Activated T-helper 2 cell treated with anti-CD3 and anti-CD28 coated beads, Interferon-gamma antibody, Interleukin-2, Interleukin-4, amounts not matched to agents 10 μg/mL and 5 μg/mL and 100 μg/mL, durations not matched to agents 14 hours and 24 hours and 36 hours (primary cell): ENCODE measurements at places on chromosomes 5 and 9.

DNA sequence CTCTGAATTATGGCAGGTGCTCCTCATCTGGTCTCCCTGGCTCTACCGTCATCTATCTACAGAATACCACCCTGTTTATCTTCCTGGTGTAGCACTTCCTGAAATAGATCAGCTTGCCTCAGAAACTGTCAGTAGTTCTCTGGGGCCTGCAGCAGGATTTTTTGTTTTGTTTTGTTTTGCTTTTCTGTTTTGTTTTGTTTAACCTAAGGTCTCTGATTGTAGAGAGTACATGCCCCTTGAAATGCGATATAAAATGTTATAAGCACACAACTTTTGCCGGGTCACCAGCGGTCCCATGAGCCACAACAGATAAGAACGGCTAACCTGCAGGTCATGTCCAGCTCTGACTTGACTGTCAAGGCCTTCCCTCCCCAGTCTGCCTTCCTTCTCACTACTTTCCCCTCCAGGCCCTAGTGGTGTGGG lies 26.6 kb upstream of the CREBRF start:
- peaks cover 12% of the 10 kb centered on the region for H3K4me1 ChIP-seq
- no peak overlapping the region for H3K4me3 ChIP-seq
- peaks cover 13% of the 10 kb centered on the region for H3K36me3 ChIP-seq
- DNase-seq, result no peak
- H3K27ac ChIP-seq, result no peak overlapping the region

DNA sequence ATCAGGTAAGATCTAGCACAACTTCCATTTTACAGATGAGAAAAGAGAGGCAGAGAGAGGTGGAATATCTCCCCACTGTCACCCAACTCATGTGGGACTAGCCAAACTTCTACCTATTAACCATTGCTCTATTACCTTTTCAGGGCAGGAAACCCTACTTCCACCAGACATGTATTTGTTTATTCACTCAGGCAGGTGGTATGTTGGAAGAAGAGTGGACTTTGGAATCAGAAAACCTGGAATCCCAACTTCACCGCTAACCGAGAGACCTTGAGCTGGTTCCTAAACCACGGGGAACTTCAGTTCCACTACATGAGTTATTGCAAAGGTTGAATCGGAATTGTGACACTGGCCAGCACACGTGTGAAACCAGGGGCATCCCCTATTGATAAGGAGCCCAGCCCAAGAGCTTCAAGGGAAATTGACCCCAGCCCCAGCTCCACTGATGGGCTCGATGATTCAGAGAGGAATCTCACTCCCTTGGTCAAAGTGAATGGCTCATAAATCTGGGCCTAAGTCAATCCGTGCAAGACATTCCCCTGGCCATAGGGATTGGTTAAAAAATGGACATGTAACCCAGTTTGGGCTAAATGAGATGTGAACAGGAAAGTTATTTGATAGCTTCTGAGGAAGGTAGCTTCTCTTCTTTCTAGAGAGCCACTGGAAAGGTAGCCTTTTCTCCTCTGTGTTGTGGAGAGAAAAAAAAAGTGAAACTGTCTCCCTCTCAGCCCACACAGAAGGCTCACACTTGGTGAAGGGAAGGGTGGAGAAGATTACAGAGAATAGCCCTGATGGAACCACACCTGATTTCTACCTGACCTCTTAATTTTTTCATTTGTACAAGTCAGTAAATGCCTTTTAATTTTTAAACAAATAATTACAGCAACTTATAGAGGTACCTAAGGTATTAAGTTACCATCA lies 5.5 kb upstream of the GLIS3 start:
- no peak for DNase-seq
- peaks cover 22% of the 10 kb centered on the region for H3K27me3 ChIP-seq
- peak overlapping the region; percentile 23 for H3K27ac ChIP-seq
- H3K36me3 ChIP-seq, result no peaks in the 10 kb centered on the region
- no peak overlapping the region for H3K4me3 ChIP-seq
- peaks cover 58% of the 10 kb centered on the region for H3K4me1 ChIP-seq

- no peak overlapping the region for H3K27ac ChIP-seq
- H3K4me1 ChIP-seq, result no peaks in the 10 kb centered on the region
- no peak for DNase-seq
- H3K36me3 ChIP-seq, result no peaks in the 10 kb centered on the region
- H3K27me3 ChIP-seq, result no peaks in the 10 kb centered on the region
Observed at GRCh38 chr9:106761493-106761892, 101.5 kb upstream of the ZNF462 start.

DNA sequence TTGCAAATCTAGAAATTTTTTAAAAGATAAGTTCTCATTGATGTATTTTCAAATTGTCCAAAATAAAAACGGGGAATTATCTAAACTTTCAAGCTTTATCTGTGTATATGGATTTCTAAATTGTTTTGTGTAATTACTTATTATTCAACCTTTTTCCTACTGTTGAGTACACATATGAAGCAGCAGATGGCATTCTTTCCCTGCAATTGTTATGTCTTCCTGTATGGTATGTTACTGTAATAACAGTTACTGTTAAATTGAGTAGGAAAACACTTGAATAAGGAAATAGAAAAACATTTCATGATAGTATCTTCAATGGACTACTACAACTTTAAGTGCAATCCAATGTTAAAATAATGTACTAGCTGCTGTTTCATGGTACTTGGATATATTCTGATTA lies 124.8 kb downstream of the RANBP17 start:
- no peak for DNase-seq
- no peak overlapping the region for H3K4me3 ChIP-seq
- no peak overlapping the region for H3K27ac ChIP-seq
- H3K4me1 ChIP-seq, result no peaks in the 10 kb centered on the region

- peaks cover 15% of the 10 kb centered on the region for H3K27me3 ChIP-seq
- H3K4me3 ChIP-seq, result no peak overlapping the region
- H3K27ac ChIP-seq, result no peak overlapping the region
- no peak for DNase-seq
- peaks cover 9% of the 10 kb centered on the region for H3K4me1 ChIP-seq
Observed at GRCh38 chr9:34465468-34465867, 6.9 kb downstream of the DNAI1 start.

DNA sequence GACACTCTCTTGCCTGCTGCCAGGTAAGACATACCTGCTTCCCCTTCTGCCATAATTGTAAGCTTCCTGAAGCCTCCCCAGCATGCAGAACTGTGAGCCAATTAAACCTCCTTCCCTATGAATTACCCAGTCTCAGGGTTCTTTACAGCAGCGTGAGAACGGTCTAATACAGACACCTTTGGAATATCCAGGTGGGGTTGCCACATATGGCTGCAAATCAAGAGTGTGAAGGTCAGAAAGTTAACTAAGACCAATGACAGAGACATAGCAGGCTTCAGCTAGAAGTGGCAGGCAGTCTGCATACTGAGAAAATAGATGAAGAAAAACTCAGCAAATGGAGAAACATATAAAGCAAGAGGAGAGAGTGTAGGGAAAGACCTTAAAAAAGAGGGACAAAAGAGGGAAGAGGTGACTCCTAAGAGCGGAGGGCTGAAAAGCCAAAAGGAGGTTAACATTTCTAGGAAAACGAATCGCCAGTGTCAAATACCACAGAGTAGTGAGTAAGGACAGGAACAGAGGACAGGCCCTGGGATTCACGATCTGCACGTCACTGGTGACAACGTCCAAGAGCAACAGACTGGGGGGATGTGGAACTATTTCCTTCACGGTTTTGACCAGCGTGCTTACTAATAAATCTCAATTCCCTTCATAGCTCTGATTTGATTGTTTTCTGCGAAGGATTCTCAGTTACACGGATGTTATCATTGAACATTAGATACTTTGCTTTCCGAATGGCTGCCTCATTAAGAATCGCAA lies 1.7 kb upstream of the ACO1 start:
- H3K27me3 ChIP-seq, result peaks cover 30% of the 10 kb centered on the region
- H3K36me3 ChIP-seq, result no peaks in the 10 kb centered on the region
- no peak overlapping the region for H3K4me3 ChIP-seq
- no peak for DNase-seq

DNA sequence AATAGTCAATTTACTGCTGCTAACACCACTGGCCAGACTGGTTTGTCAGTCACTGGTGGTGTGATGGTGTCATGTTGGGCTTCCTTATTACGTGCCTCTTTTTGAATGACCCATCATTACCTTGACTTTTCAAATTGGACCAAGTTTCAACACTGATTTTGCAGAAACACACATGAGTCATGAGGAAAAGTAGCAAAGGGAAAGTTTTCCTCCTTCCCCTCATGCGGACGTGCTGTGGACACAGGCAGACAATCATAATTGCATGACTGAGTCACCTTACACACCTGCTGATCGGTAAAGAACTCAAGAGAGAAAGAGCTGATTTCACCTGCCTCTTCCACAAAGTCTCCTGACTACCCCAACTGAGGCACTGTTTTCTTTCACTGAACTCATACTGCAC lies 324.5 kb downstream of the ARRDC3 start:
- H3K4me1 ChIP-seq, result peaks cover 16% of the 10 kb centered on the region
- no peaks in the 10 kb centered on the region for H3K36me3 ChIP-seq
- H3K27ac ChIP-seq, result no peak overlapping the region
- H3K4me3 ChIP-seq, result no peak overlapping the region
- H3K27me3 ChIP-seq, result peaks cover 30% of the 10 kb centered on the region

GRCh38 chr5:50550267-50550666 lies 109.2 kb upstream of the EMB start:
- no peak overlapping the region for H3K27ac ChIP-seq
- no peaks in the 10 kb centered on the region for H3K27me3 ChIP-seq
- H3K4me3 ChIP-seq, result no peak overlapping the region
- peaks cover 14% of the 10 kb centered on the region for H3K4me1 ChIP-seq
- no peak for DNase-seq
- H3K36me3 ChIP-seq, result peaks cover under 1% of the 10 kb centered on the region

GRCh38 chr9:29691145-29691544 lies 2117.9 kb upstream of the C9orf72 start:
- no peak overlapping the region for H3K27ac ChIP-seq
- DNase-seq, result no peak
- no peak overlapping the region for H3K4me3 ChIP-seq

GRCh38 chr9:96294159-96294545 lies 7.8 kb downstream of the HSD17B3 start:
- no peaks in the 10 kb centered on the region for H3K36me3 ChIP-seq
- no peak overlapping the region for H3K27ac ChIP-seq

DNA sequence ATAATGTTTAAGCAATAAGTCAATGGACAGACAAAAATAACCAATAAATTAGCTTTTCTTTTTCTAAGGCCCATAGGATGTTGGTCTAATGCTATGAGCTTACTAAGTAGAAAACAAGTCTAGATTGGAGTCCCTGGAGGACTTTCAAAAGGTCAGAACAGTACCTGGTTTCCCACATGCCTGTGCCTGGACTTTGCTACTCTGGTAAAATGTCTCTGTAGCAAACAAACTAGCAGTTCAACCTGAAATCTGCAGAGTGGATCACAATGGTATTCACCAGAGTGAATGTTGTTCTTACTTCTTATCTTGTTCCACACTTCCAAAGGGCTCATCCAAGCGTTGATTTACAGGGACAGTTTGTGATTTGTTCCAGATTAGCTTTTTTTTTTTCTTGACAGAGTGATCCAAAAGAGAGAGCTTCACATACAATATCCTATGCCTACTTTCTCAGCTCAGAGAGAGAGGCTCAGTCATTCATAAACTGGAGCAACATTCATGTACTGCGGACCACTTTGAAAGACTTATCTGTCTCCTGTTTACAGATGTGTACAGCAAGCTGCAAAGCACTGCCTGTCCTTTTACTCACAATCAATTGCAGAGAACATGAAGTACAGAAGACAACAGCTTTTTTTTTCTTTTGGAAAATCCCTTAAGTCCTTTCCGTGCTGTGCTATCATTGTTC lies 466.1 kb downstream of the SPATA31D1 start:
- H3K4me3 ChIP-seq, result no peak overlapping the region
- H3K27me3 ChIP-seq, result no peaks in the 10 kb centered on the region
- no peak for DNase-seq
- no peaks in the 10 kb centered on the region for H3K36me3 ChIP-seq

DNA sequence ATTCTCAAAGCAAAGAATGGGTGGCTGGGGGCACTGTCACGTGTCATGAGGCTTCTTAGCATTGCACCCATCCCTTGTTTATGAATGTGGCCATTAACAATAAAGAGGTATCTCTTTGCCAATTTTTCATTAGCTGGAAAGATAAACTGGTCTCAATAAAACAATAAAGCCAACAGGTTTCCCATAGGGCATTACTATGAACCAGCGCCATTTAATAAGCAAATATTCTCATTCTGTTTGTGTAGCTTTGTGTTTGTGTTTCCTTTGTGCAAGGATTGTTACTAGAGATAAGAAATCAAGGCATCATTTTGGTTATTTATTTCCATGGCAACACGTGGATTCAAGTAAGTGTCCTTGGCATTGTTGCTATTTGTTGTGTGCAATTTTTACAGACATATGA lies 37.6 kb upstream of the CAST start:
- no peak overlapping the region for H3K4me3 ChIP-seq
- H3K27ac ChIP-seq, result no peak overlapping the region
- DNase-seq, result no peak
- no peaks in the 10 kb centered on the region for H3K36me3 ChIP-seq

- no peaks in the 10 kb centered on the region for H3K4me1 ChIP-seq
- DNase-seq, result no peak
- H3K27me3 ChIP-seq, result peaks cover 44% of the 10 kb centered on the region
- H3K27ac ChIP-seq, result no peak overlapping the region
Observed at GRCh38 chr5:73531356-73531755, 33.1 kb downstream of the BTF3 start.

DNA sequence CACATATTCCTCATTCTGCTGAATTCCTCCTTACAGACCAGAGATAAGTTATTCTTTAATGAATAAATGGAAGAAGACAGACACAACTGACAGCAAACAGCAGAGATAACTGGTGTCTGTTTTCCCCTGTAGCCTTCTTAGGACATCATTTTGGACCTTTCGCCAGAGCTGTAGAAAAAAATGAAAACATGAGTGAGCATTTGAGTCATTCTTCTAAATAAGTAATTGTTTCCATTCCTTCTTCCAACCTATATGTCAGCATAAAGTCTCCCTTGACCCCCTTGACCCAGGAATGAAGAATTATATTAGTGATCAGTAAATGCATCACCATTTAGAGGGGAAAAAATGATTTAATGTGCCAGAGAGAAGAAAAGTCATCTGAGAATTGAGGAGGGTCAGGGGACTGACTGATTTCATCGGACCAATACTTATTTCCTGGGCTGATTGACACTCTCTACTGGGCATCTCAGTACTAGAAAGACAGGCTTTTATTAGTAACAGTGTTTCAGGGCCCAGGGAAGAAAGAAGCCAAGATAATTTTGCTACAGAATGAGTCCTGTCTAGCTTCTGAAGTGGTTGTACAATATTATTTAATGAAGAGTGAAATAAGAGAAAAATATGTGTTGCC lies 597.0 kb downstream of the PSAT1 start:
- H3K27me3 ChIP-seq, result no peaks in the 10 kb centered on the region
- H3K4me1 ChIP-seq, result no peaks in the 10 kb centered on the region
- no peak overlapping the region for H3K4me3 ChIP-seq
- H3K36me3 ChIP-seq, result no peaks in the 10 kb centered on the region
- no peak overlapping the region for H3K27ac ChIP-seq

GRCh38 chr9:4375424-4376200 lies 75.7 kb upstream of the GLIS3 start:
- peaks cover 22% of the 10 kb centered on the region for H3K27me3 ChIP-seq
- no peak overlapping the region for H3K27ac ChIP-seq
- H3K4me1 ChIP-seq, result no peaks in the 10 kb centered on the region
- no peak overlapping the region for H3K4me3 ChIP-seq
- H3K36me3 ChIP-seq, result no peaks in the 10 kb centered on the region
